ENCODE measurements at places on chromosomes 12 and 14.

GRCh38 chr12:132268674-132269073, 60.7 kb downstream of the GALNT9 start:
- H3K27me3 ChIP-seq: no peaks in the 10 kb centered on the region
- H3K4me1 ChIP-seq: no peaks in the 10 kb centered on the region
- DNase-seq: no peak
- H3K4me3 ChIP-seq: no peak overlapping the region

- no peak overlapping the region for H3K4me3 ChIP-seq
- no peaks in the 10 kb centered on the region for H3K36me3 ChIP-seq
- no peaks in the 10 kb centered on the region for H3K4me1 ChIP-seq
- H3K27ac ChIP-seq: no peak overlapping the region
- no peak for DNase-seq
Observed at GRCh38 chr14:67077921-67078320, 111.3 kb upstream of the GARIN2 start.

- no peak overlapping the region for H3K4me3 ChIP-seq
- H3K27ac ChIP-seq: no peak overlapping the region
- DNase-seq: no peak
- peaks cover 3% of the 10 kb centered on the region for H3K27me3 ChIP-seq
- no peaks in the 10 kb centered on the region for H3K36me3 ChIP-seq
Observed at GRCh38 chr14:105051182-105052109, 13.8 kb downstream of the GPR132 start.

GRCh38 chr12:96375841-96376604, 24.2 kb downstream of the CDK17 start:
- no peak overlapping the region for H3K4me3 ChIP-seq
- H3K27me3 ChIP-seq: no peaks in the 10 kb centered on the region
- peaks cover 5% of the 10 kb centered on the region for H3K4me1 ChIP-seq
- H3K36me3 ChIP-seq: no peaks in the 10 kb centered on the region
- no peak overlapping the region for H3K27ac ChIP-seq

GRCh38 chr12:131226345-131227265, 272.9 kb downstream of the ADGRD1 start:
- H3K4me1 ChIP-seq: no peaks in the 10 kb centered on the region
- no peak overlapping the region for H3K27ac ChIP-seq
- no peak overlapping the region for H3K4me3 ChIP-seq
- no peak for DNase-seq

- H3K4me3 ChIP-seq: no peak overlapping the region
- H3K27ac ChIP-seq: no peak overlapping the region
- H3K36me3 ChIP-seq: no peaks in the 10 kb centered on the region
- H3K4me1 ChIP-seq: peaks cover 15% of the 10 kb centered on the region
Observed at GRCh38 chr14:23186913-23187654, 3.6 kb upstream of the SLC7A8 start.

DNA sequence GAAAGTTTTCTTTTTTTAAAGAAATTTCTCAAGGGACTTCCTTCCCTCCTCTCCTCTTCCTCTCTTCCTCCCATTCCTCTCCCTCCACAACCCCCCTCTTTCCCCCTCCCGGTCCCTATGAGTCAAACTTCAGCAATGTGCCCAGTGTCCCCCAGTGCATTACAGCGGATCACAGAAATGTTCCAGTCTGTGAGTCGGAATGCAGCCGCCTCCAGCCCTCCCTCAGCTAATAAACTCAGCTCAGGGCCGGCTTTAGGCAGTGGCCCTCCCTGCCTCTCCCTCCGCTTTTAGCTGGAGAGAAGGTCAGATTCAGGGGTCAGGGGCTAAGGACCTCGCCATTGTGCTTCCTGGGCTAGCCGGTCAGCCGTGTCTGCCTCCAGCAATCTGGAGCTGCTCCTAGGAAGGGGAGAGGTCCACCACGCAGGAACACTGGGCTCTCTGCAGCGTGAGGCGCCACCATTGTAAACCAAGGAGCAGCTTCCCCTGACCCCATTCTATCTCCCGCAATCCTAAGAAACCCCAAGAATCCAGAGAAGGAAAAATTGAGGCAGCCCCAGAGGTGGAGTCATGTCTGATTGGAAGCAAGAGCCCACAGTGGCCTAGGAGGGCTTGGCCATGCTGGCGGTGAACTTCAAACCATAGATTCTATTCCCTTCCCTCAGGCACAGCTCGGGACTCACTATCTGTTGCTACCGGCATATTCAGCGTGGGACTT, 1.1 kb upstream of the HDAC7 start:
- DNase-seq: peak; percentile 95
- H3K4me3 ChIP-seq: peak overlapping the region; percentile 95
- peaks cover 40% of the 10 kb centered on the region for H3K4me1 ChIP-seq
- H3K36me3 ChIP-seq: no peaks in the 10 kb centered on the region

GRCh38 chr12:52216807-52217206, 16.2 kb upstream of the KRT7 start:
- no peak overlapping the region for H3K27ac ChIP-seq
- H3K36me3 ChIP-seq: no peaks in the 10 kb centered on the region
- no peak overlapping the region for H3K4me3 ChIP-seq
- H3K27me3 ChIP-seq: no peaks in the 10 kb centered on the region
- DNase-seq: no peak
